ENCODE measurements at places on chromosomes 2 and 18.
A peak's percentile ranks its signal among the peaks of the same experiment; 100 is the strongest.

DNA sequence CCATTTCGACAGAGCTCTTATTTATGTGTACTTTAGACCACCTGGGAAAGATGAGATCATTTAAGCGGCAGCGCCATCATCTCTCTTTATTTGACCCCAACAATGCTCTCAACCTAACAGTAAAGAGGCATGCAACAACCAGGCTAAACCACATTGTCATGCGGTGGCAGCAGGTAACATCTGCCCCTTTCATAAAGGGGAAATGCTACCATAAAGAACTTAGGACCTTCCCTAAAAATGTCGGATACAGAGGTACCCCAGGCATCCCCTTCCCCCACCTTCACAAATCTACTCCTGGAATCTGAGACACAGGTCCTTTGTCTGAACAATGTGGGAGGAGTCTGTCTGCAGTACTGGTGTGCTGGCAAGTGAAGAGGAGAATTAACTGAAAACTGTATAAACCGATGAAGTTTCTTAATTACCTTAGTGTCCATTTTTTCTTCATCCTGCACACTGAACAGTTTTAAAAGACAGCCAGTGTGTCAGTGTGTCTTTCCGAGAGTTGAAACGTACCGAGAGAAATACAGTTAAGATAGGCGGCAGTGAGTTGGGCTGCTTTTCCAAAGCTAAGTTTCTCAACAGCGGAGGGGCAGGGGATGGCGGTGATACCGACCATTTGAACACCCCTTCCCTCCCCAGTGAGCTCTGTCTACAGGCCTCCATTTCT lies 1.9 kb downstream of the MEX3C start:
- DNase-seq, result peak; percentile 21

DNA sequence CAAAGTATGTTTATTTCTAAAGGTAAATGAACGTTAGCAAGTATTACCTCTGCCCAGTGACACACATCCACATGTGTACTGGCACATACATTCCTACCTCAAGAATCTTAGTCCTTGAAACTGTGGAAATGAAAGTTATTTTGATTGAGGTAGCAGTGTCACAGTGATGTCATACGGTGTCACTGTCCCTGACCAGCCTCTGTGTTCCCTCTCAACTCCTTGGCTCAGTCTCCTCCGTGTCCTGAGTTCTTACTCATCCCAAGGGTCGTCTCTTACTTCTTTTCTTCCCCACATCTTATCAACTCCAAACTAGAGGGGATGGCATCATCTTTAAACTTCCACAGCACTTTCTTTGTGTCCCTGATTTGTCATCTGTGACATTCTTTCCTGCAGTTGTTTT lies 3.3 kb downstream of the NCK2 start:
- no peak for DNase-seq

DNA sequence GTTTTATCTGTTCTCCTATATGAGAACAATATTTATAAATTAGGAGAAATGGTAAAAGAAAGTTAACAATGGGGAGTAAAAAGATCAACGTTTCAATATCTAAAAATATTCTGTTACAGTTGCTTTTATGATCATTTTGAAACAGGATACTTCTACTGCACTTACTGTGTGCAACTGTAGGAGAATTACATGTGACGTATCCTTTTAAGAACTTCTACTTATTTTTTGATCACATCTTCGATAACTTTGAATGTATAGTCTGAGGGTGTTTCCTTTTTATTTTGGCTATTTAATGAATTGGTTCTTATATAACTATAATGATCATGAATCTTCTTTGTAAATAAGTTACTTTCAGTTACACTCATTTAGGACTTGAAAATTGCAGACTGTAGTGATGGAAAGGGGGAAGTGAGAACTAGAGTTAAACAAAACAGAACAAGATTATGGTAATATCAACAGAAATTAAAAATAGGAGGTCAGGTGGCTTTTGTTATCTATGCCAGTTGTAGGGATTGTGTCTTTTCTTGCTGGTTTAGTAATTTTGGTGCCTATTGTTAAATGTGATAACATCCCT lies 109.9 kb downstream of the MSTN start:
- no peak for DNase-seq

GRCh38 chr2:170052151-170052550 lies 125.8 kb upstream of the MYO3B start:
- DNase-seq, result no peak

- peak; percentile 39 for DNase-seq
Measured at GRCh38 chr2:44362207-44363015, 664 bp downstream of the CAMKMT start.

DNA sequence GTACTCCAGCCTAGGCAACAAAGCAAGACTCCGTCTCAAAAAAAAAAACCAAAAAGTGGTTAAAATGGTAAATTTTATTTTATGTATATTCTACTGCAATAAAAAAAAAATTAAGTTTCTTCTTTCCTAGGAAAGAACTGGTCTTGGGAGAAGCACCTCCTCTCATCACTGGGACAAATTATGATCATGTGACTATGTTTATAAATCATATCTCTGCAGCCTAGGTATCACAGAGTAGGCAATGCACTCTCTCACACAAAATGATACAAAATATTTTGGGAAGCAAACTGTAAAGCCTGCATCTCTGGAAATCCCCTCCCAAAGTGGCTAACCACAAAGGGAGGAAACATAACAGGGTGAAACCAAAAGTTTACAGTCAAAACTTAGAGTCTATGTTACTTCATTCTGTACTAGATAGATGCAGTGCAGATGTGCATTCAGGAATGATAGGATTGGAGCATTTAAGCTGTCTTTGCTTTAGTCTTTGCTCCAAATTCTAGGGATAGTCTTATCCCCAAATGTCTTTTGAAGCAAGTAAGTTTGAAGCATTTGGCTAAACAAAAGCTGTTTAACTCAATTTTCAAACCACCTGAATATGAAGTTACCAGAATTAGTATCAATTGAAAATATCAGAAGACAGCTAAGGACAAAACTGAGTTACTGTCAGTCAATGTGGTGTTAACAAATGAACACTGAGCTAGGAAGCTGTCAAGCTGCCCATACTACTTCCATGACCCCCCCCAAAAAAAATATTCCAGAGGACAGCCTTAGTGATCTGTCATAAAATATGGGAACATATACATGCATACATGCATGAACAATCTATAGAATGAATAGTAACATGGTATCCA lies 21.1 kb upstream of the MALT1 start:
- peak; percentile 6 for DNase-seq

DNA sequence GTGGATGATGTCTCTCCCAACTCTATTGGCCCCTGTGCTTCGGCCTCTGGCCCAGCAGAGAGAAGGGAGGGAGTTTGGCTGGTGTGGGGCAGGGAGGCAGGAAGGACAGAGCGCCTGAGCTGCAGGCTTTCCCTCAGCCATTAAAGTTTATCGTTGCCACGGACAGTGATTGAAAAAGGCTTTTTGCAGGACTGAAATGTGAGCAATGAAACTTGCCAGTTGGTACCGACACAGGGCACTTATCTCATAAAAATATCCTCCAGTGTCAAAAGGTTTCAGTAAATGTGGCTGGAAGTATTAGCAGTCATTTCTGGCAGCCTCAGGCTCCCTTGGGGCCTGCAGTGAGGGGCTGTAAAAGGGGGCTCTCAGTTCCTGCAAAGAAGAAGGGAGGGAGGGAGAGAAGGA lies 169.2 kb downstream of the GLI2 start:
- no peak for DNase-seq

- DNase-seq, result no peak
Measured at GRCh38 chr2:10079870-10080535, at the start of gene CYS1. Gene CYS1, minus strand, starts transcription at chr2:10080411. Its CDS starts 188 bp downstream, at chr2:10080223.

DNA sequence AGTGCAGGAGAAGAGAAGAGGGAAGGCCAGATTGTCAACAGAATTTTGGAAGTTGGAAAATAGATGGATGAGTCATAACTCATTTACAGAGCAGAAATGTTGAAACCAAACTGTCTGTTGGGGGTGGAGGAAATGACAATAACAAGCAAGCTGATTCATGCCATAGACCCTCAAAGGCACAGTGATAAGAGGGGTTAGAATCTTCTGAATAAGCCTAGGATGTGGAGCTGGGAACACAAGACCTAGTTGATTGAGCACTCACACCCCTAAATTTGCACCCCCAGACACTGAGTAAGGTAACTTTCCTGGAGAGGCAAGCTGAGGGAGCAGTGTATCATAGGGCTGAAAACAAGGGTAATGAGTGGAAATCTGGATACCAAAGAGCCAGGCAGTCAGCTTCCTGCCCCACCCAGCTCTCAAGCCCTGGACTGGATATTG lies 141.4 kb downstream of the SCG2 start:
- no peak for DNase-seq

GRCh38 chr2:49255409-49255971 lies 101.2 kb upstream of the FSHR start:
- no peak for DNase-seq

GRCh38 chr18:69936191-69936558 lies 11.5 kb downstream of the CD226 start:
- no peak for DNase-seq

DNA sequence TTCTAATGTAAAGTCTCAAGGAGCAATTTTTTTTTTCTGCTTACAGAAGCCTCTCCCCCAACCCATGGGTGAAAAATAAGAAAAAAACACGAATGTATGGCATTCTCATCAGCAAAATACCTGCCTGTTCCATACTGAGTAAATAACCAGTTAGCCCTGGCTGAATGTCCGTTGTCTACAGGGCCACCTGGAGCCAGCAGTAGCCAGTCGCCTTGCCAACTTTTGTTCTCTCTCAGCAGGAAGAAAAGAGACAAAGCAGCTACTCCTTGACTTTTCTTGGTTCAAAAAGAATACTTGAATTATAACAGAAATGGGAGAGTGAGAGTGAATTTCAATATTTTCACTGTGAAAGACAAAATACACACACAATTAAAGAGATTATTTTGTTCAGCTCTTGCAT lies 532.9 kb upstream of the CRIM1 start:
- DNase-seq, result no peak

DNA sequence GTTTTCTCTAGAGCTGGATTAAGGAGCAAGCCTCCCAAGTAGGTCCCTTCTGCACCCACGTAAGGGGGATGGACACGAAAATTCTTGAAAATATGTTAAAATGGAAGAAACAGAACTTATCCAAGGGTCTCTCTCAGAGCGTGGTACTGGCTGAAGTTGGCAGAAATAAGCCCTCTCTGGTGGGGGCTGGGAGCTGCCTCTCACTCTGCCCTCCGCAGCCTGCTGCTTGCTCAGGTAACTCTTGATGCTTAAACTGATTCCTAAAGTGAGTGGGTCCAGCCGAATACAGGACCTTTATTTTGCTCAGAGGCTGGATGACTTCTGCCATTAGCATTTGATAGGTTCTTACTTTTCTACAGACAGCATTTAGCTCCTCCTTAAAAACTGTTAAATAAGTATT lies 78.1 kb downstream of the SPHKAP start:
- DNase-seq, result no peak

GRCh38 chr2:191866675-191867506 lies 20.0 kb upstream of the CAVIN2 start:
- no peak for DNase-seq

DNA sequence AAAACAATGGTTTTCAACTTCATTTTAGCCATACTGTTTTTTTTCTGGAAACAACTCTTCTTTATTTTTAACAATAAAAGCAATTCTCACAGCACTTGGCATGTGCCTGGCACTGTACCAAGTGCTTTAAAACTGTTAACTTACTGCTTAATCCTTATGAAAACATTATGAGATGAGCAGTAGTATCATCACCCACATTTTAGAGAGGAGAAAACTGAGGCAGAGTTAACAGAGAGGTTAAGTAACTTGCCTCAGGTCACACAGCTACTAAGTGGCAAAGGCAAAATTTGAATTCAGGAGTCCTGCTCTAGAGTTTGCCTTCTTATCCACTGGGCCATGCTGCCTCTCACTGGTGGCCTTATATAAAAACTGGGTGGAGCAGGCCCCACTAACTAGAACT lies 23.2 kb downstream of the CTIF start:
- DNase-seq, result no peak

- no peak for DNase-seq
Measured at GRCh38 chr18:23716516-23716915, 27.3 kb downstream of the LAMA3 start.

DNA sequence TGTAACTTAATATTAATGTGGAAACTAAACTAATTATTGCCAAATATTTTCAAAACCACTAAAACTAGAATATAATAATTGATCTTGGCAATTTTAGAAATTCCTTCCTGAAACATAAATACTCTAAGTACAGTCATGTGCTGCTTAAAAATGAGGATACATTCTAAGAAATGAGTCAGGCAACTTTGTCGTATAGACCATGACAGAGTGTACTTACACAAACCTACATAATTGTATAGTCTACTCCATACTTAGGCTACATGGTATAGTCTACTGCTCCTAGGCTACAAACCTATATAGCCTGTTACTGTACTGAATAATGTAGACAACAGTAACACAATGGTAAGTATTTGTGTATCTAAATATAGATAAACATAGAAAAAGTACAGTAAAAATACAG lies 27.6 kb downstream of the FEZ2 start:
- no peak for DNase-seq

DNA sequence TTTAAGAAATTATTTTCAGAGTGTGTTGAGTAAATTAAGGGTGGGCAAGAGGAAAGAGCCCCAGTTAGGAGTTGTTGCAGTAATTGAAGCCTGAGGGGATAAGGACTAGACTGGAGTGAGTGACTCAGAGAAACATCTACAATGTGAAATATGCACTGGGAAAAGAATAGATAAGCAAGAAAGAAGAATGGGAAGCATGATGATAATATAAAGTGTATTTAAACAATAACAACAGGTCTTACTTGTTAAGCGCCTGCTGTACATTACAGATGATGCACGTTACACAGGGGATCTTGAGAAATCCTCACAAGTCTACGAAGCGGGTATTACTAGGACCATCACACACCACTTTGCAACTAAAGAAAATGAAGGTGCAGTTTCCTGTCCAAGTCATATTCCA lies 73.6 kb upstream of the STK17B start:
- DNase-seq, result no peak

DNA sequence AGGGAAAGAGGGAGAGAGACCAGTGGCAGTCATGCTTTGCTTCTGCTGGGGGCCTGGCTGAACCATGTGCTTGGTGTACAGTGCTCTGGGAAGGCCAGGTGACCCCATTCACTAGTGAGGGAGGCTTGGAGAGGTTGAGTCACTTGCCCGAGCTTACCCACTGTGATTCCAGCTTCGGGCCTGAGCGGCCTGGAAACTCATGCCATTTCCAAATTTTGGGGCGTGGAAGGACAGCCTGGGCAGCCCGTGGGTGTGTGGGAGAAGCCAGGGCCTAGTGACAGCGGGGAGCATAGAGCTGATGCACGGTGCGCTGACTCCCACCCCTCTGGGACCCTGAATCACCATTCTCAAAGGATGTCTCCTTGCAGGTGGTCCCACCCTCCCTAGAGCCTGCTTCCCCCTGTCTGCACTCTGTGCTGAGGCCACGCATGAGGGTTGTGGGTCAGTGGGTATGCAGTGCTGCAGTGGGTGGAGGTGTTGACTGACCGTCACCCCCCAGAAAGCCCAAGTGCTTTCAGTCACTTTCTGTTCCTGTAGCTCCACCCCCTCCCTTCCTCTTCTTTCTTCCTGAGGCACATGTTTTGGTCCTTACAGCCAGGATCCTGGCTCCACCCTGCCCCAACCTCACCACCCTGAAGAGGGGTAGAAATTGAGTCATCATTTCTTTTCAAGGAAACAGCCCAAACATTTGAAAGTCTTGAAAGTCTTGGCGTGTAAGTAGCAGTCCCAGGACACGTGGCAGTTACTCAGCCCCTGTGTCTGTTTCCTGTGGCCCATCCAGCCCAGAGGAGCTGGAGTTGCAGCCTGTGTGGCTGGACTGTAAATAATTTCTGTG lies 69.3 kb upstream of the MCFD2 start:
- peak; percentile 42 for DNase-seq
